H7 (cell line): ENCODE measurements at places on chromosomes 16 and 17.

DNA sequence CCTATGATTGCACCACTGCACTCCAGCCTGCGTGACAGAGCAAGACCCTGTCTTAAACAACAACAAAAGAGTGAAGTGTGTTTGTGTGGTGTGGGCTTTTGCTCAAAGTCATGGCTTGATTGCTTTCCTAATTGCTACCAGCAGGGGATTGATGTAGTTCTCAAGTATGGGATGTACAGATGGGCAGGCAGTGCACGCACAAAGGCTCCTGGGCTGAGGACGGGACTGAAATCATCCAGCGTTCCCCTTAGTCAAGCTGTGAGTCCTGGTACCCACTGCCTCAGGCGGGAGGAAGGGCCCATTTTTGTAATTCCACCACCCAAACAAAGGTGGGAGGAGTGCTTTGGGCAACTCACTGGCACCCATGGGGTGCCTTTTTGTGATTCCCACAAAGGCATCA lies 47.3 kb downstream of the GDE1 start:
- DNase-seq = no peak

DNA sequence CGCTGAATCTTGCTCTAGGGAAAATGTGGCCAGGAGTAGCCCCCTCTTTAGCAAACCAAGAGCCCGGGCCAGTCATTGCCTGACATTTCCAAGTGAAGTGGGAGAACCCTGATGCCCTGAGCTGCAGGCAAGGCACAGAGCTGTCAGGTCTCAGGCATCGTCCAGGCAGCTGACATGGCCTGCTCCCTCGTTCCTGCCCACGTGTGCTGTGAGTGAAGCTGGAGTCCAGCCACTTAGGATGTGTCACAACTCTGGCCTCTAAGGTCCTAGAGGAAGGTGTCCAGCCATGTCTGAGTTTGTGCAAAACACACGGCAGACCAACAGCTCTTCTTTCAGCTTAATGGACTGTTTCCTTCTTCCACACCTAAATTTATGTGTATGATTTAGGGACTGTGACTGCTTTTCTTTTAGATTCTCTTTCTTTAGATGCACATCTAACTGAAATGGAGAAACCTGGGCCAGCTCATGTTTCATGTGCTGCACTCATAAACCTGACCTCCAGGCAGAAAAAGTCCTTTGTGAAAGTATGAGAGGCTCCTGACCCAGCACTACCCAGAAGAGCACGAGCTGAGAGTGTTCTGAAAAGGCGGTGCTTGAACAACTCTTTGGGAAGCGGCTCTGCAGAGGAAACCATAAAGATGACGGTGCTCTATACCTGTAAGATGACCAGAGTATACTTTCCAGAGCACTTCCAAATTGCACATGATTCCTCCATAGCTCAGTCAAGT lies 14.8 kb upstream of the LIMD2 start:
- no peak for DNase-seq

DNA sequence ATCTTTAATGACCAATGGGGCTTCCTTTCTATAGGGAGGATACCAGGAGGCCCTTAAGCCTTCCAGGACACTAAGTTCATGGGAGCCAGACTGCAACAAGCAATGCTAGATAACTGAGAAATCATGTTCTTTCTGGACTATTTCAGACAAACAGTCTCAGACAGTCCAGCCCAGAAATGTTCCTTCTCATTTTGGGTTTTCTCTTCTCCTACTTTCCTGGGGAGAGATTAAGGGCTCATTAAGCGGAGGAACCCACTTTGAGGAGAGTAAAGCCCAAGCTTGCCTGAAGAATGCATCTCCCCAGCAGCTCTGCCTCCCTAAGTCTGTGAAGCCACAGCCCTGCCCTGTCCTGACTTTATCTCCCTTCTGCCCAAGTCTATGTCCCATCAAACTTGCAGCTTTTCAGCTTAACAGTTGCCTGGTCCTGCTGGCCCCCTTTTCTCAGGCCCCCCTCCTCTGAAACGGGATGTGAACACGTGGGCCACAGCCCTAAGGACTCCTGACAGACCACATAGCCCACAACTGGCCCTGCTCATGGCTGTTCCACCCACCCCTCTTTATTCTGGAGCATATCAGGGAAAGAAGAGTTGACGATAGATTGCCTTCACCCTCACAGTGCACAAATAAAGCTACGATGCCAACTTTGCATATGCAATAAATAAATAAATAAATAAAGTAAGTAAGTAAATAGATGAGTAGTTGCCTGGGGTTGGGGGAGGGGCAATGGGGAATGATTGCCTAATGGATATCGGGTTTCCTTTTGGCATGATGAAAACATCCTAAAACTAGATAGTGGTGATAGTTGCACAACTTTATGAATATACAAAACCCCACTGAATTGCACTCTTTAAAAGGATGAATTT lies 111.0 kb downstream of the N4BP1 start:
- DNase-seq = no peak

DNA sequence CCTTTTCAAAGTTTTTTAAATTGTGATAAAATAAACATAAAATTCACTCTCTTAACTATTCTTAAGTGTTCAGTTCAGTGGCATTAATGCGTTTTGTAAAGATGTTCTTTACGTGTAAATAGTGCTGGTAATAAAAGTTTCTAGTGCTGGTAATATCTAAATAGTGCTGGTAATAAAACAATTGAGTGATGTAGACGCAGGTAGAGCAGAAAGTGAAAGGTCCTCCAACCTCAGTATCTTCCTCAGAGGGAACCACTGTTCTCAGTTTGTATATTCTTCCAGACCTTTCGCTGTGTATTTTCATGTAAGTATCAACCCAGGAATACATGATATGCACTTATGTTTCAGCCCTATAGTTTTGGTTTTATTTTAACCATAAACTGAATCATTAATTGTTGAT lies 53.1 kb downstream of the CLEC16A start:
- no peak for DNase-seq

- DNase-seq = no peak
Measured at GRCh38 chr17:17104036-17104435, 61.8 kb downstream of the MPRIP start.

DNA sequence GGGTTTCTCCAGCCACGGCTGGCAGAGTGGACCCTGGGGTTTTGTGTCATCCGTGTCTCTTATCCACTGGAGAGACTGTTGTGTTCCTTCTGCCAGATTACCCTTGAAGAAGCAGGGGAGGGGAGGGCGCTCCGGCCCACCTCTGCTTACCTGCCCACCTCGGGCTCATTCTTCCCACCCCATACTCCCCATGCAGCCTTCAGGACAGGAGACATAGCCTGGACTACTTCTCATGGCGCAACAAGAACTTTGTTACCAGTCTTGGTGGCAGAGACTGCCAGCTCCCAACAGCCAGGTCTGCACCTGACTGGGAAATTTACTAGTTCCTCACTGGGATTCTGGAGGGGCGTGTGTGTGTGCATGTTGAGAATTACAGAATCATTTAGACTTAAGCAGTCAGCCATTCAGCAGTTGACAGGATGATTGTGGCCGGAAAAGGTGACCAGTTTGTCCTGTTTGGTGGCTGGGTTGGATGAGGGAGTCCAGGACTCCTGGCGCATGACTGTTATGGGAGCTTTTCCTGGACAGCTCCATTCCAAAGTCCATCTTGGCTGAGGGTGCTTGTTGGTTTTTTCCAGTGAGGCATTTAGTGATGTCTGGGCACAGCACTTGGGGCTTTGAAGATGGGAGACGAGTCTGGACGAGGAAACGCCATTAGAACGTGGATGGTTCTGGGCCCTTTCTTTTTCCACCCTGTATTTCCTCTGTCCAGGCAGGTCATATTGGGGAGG lies 8.7 kb downstream of the GSE1 start:
- DNase-seq = no peak

- DNase-seq = peak; percentile 72
Measured at GRCh38 chr16:73066927-73067670, 19.2 kb upstream of the ZFHX3 start.
